Hematopoietic multipotent progenitor cell treated with erythropoietin and hydrocortisone succinate and interleukin-3 and kit ligand, for 8 days (in vitro differentiated cells): ENCODE measurements at places on chromosomes 13 and 19.

GRCh38 chr19:48737360-48737998 is 2.9 kb downstream of the RASIP1 start:
- peak; percentile 53 for DNase-seq

DNA sequence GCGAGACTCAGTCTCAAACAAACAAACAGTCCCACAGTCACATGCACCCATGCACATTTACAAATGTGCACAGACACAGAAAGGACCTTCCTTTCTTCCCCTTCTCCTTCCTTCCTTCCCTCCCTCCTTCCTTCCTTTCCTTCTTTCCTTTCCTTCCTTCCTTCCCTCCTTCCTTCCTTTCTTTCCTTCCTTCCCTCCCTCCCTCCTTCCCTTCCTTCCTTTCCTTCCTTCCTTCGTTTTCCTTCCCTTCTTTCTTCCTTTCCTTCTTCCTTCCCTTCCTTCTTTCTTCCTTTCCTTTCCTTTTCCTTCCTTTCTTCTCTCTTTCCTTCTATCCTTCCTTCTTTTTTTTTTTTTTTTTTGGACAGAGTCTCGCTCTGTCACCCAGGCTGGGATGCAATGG is 16.2 kb upstream of the EBI3 start:
- no peak for DNase-seq

- no peak for DNase-seq
Observed at GRCh38 chr13:46380242-46380641, 6.8 kb downstream of the RUBCNL start.

- DNase-seq, result no peak
Observed at GRCh38 chr19:35629332-35629633, 447 bp downstream of the RBM42 start.

DNA sequence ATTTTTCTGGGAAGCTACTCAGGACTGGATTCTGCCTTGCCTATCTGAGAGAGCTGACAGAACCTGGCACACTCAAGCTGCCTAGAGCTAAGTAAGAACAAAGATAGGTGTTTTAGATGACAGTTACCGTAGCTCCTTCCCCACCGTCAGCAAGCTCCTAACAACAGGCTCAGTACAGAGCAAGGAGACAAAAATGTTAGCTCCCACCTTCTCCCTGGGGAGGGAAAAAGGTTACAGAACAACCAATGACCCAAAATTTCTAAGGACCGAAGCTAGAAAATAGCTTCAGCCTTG is 1058.2 kb upstream of the PCDH20 start:
- no peak for DNase-seq

- DNase-seq, result no peak
Observed at GRCh38 chr13:47036294-47037008, 139.6 kb upstream of the HTR2A start.

GRCh38 chr19:1817553-1818179 is 5.6 kb upstream of the ATP8B3 start:
- DNase-seq, result no peak

DNA sequence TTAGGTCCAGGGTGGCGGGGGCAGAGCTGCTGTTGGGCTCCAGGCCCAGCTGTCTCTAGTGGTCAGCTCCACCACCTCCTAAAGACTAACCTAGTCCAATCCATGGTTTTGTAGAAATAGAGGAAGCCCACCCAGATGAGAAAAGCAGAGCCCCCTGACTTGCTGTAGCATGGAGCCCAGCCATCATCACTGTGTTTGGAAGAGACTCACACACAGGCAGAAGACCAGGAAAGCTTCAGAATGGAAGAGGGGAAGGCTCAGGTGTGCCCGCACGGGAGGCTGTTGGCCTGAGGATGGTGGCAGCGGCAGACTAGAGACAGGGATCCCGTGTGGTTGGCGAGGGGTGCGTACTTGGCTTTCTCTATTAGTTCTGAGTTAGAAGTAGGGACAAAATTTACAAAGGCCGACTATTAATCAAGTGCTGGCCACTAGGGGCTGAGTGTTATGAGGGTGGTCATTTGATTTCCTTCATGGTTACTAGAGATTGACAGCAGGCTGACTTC is 193.2 kb upstream of the SOX1 start:
- DNase-seq, result no peak

- DNase-seq, result no peak
Observed at GRCh38 chr13:99908140-99908803, 63.3 kb downstream of the ZIC5 start.

- no peak for DNase-seq
Observed at GRCh38 chr13:91115776-91116175, 231.7 kb upstream of the MIR17HG start.

DNA sequence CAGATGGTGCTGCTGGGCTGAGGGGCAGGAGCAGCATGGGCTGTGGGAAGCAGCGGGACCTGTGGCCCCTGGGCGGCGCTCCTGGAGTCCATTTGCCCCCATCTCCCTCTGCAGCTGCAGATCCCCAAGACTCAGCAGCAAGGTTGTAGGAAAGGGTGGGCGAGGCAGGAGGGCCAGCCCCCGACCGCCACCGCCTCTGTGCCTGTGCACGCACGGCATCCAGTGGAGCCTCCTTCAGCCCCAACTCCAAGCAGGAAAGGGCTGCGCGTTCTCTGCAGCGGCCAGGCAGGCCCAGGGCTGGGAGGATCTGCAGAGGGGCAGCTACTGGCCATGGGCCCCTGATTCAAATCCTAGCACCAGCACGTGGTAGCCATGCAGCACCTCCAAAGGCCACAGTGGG is 20.8 kb downstream of the DPF1 start:
- DNase-seq, result no peak
